NCI-H1048 (cell line): ENCODE measurements at places on chromosomes 12 and 14.

- DNase-seq = no peak
Observed at GRCh38 chr12:69405566-69405865, 46.0 kb downstream of the YEATS4 start.

- DNase-seq = no peak
Observed at GRCh38 chr14:56244138-56244789, 126.1 kb downstream of the PELI2 start.

GRCh38 chr14:102196902-102197230, 57.2 kb downstream of the WDR20 start:
- no peak for DNase-seq

DNA sequence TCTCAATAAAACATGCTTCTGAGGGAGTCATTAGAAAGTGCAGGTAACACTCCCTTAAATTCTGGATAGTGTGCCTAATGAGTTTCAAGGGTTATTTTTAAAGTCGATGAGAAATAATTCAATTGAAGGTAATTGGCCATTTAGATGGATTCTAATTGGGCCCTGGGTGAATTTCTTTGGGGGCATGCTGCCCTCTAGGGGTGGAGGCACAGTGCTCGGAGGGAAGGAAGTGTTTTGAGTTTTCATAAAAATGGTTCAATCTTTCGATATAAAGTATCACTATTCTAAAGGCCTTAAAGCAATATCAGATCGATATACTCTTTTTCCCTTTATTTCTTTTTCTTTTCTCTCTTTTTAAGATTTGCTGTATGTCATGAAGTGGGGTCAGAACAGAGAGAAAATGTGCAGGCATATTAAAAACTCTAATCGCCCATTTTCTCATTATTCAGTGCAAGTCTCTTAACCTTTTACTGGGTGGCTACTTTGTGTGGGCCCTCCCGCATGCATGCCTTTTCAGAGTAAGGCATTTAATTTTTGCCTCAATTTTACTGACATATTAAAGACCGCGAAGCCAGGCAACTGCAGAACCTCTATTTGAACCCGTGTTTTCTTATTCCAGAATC, 25.5 kb downstream of the NKX2-8 start:
- no peak for DNase-seq

GRCh38 chr12:114405519-114406271, at the start of gene TBX5:
TSS of gene TBX5 (minus strand) at chr12:114406144. CDS start at chr12:114403898, 2,246 bp downstream.
- DNase-seq = no peak

- DNase-seq = no peak
Observed at GRCh38 chr12:124917135-124917840, 2.8 kb upstream of the UBC start.

DNA sequence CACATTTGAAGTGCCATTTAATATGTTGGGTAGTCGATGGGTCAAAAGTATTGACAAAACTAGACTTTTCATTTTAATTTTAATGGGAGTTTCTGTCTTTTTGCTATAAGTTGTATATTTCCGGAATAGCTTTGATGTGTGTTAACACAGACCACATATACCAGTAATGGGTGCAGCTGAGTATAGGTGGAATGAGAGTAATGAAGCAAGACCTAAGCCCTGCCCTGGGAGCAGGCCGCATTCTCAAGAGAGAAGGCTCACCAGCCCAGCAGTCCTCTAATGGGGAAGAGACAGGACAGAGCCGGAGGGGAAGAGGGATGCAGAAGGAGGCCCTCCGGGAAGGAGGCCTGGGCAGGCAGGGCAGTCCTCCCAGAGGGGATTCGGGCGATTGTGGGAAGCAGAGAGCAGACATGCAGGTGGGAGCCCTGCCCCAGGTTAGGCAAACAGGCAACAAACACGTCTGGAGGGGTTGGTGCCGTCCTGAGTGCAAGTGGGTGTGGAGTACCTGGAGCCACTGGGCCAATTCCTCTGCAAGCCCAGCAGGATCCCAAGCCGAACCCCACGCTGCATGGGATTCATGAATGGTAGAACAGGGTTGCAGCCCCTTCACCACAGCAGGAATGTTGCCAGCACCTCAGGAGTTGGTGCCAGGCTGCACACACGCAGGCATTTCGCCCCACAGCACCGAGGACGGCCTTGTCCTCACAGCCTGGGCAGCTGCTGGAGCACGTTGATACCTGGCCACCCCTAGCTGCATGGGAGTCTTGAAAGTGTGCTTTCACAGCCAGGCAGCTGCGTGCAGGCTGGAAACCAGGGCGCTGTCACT, 7.8 kb downstream of the CKB start:
- no peak for DNase-seq

- no peak for DNase-seq
Observed at GRCh38 chr14:30373053-30373452, 185.9 kb upstream of the G2E3 start.

- no peak for DNase-seq
Observed at GRCh38 chr12:40375076-40375475, 150.3 kb downstream of the LRRK2 start.
